ENCODE measurements at places on chromosomes 11 and 22.

- DNase-seq: no peak
Measured at GRCh38 chr11:110453684-110454354, 24.1 kb downstream of the FDX1 start.

GRCh38 chr22:23078462-23078787 lies 8.1 kb downstream of the GNAZ start:
- no peak for DNase-seq

- no peak for DNase-seq
Measured at GRCh38 chr11:72635309-72635915, 38.8 kb downstream of the PDE2A start.

DNA sequence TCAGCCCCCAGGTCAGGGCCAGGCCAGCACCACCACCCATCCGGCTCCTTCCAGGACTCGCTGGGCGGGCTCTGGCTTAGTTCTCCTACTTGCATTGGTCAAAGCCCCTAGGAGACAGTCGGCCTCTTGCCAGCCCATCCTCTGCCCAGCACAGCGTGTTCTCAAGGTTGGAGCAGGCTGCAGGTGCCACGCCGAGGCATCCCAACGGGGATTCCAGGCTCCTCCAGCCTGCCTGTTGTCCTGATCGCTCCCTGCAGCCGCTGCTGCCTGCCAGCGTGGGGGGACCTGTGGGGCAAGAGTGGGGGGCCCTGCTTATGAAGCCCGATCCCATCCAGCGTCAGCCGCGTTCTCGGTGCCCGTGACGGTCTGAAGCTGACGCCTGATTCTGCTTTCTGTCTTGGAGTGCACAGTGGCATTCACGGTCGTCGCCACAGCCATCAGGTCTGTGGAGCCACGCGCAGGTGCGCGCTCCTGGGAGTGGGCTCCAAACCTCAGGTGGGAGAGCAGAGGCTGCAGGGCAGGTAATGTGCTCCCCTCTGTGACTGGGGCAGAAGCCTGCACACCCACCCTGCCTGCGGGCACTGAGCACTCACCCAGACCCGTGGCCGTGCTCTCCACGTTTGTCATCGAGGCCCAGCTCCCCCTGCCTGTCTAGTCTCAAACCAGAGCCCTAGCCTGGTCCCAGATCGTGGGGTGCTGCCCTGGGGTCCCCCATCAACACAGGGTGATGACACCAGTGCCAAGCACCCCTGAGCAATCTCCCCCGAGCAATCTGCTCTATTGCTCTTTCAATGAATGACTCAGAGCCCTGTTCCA lies 991.6 kb downstream of the BRD1 start:
- no peak for DNase-seq

- DNase-seq: no peak
Measured at GRCh38 chr11:132686886-132687285, 845.4 kb downstream of the OPCML start.

- peak; percentile 16 for DNase-seq
Measured at GRCh38 chr11:61281581-61282250, 13.4 kb downstream of the VWCE start.

- DNase-seq: no peak
Measured at GRCh38 chr11:109088086-109088485, 333.9 kb upstream of the C11orf87 start.

DNA sequence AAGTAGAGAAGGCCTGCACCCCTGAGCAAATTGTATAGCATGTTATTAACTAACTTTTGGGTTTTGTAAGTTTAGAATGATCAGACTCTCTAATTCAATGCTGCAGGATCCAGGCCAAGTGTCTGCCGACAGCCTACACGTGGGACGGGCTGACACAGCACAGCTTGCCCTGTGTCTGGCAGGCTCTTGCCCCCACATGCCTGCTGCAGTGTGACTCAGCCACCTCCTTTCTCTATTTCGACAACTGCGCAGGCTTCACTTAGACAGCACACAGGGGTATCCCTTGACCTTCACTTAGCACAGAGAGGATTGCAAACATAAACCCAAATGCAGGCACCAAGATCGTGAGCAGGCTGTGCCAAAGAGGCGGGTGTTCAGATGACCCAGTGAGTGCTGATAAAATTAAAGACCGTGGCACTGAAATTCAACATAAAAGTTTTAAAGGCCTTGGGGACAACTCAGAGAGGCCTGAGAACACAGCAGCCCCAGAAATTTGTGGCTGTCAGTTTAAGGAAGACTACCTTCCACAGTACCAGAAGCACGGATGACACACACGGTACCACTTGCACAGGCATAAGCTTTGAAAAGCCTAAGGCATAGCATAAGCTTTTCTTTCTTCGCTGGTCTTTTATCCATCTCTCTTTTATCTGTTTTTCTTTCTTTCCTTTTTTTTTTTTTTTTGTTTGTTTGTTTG lies 37.8 kb downstream of the SCN3B start:
- no peak for DNase-seq

- no peak for DNase-seq
Measured at GRCh38 chr11:16795146-16795545, 56.7 kb downstream of the C11orf58 start.

DNA sequence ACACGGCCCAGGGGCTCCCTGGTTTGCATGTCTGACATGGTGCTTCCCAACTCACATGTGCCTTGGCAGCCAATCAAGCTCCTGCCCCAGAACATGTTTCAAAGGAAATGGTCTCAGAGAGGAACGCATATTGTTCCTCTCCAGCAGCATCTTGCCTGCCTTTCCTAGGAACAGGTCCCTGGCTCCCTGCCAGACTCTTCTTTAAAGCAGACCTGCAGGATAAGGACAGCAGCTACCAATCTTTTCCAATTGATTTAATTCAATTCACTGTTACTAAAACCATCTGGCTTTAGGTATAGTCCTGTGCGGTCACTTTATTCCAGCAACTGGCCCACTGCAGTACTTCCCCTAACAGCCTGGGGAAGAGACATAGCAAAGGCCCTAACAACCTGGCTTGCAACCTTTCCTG lies 79.9 kb downstream of the AMBRA1 start:
- DNase-seq: no peak

DNA sequence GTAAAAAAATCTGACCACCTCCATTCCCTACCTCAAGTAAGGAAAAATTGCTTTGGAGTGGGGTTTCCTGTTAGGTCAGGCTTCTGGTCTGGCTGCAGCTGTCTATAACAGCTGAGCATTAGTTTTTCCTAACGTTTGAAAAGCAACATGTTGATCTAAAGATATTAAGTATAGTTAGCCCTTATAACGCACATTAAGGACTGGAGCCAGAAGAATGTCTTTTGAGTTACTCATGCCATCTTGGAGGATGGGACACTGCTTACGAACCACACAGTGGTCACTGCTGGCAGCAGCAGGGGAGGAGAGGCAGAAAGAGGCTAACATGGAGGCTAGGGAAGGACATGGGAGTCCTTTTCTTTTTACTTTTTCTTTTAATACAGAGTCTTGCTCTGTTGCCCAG lies 44.1 kb upstream of the GDPD4 start:
- no peak for DNase-seq

DNA sequence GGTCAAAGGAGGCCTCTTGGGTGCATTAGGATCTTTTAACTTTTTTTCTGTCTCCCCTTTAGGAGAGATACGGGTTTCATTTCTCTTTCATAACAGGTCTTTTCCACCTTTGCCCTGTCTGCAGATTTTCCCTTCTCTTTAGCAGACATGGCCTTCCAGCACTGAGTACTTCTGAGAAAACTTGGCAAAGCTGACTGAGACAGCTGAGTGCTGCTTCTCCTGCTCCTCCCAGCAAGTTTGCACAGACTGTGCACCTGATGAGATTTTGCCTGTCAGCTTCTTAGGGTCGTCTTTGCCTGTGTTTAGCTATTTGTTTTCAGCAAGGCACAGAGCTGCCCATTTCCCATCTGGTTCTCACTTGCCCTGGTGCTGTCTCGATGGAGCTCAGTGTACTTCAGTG lies 87.5 kb upstream of the TBCEL start:
- no peak for DNase-seq

DNA sequence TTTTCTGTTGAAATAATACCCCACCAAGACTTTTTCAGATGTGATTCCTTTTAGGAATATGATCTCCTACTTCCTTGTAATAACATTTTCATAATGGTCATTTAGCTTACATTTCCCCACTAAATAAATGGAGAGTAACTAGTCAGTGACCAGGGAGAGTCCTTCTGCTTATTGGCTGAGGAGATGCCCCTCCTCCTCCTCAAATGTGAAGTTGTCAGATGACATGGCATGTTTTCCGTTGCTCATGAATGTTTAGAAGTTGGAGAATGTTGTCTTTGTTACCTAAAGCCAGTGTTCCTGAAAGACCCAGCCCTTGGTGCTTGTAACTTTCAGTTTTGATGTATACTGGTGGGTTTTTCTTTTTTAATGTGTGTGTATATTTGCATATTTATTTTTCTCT lies 38.2 kb downstream of the CSRP3 start:
- DNase-seq: no peak

DNA sequence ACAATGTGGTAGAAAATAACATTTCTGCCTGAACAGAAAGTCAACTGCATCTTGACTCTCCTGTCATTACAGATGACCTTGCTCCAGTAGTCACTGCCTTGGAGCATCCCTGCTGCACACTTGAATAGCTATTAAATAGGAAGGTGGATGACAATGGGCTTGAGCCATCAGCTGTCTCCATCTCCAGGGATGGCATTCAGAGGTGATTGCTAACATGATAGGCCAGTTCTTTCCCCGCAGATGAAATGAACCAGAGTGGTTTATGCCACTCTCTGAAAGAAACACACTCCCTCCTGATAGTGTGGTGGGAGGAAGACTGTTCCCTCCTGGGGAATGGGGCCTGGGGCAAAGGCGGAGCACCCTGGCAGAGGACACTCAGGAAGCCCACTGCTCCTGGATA lies 57.1 kb upstream of the OLFML1 start:
- DNase-seq: no peak

GRCh38 chr11:18229501-18229900 lies 7.1 kb downstream of the SAA4 start:
- DNase-seq: no peak

DNA sequence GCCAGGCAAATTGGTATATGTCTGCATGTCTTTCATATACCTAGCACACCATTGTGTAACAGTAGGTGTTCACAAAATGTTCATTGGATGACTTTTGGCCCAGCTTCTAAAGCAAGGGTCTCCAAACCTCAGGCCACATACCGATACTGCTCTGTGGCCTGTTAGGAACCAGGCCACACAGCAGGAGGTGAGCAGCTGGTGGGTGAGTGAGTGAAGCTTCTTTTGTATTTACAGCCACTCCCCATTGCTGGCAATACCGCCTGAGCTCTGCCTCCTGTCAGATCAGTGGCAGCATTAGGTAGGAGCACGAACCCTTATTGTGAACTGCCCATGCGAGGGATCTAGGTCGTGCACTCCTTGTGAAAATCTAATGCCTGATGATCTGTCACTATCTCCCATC lies 836.6 kb downstream of the NTM start:
- DNase-seq: no peak

DNA sequence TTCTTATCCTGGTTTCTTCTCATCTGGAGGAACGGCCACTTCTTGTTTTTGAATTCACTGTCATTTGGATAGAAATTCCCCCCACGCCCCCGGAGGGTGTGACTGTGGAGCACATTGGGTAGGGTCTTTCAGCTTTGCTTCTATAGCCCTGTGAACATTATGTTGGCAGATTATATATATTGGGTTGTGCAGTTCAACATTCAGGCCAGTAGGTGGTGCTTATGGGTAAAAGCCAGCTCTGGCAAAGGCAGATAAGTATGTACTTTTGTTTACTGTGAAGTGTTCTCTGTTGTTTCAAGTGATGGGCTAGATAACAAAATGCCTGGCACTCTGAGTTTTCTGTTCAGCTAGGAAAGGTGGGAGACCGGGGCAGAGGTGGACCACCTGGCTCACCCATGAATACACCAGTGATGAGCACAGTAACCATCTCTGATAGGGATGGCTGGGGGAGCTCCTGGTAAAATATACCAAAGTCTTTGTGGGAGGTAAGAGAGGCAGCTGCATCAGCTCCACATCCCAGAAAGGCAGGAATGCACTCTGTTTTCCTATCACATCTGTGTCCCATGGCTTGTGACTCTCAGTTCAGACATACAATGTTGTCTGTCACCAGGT lies 1348.2 kb upstream of the RAG2 start:
- DNase-seq: no peak

- peak; percentile 2 for DNase-seq
Measured at GRCh38 chr11:69921128-69922014, 102.2 kb upstream of the FGF3 start.

DNA sequence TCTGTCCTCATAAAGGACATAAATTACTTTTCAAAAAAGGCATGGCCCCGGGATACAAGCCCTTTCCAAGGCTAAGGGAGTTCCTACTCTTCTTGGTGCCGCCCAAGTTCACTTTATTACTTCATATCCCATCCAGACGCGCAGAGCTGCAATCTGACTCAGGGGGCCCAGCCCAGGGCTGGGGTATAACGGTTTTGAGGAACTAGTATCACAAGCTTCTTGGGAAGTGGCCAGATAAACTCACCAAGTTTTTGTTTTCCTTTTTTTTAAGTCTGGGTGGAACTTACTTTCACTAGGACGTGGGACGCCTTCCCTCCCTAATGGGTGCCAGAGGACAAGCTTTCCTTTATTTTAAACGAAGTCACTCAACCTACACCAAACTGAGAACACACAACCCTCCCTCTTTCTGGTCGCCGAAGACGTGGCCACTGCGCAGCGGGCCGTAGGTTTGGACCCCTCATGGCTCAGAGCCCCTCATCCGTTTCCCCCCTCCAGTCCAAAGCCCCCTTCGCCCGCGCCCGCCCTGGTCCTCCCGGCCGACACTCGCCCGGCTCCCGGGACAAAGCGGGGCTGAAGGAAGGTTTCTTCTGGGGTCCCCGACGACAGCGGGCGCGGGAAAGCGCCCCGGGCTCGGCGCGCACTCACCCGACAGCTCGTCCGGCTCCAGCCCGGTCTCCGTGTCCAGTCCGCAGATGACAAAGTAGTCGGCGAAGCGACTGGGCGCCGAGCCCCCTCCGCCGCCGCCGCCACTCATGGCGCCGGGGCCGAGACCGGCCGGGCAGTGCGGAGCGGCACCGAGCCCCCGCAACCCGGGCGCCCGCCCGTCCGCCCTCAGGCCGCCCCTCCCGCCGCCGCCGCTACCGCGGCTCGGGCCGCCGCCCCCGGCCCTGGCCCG lies 587 bp downstream of the DENND5A start:
- DNase-seq: peak; percentile 44

GRCh38 chr11:62295504-62295903 lies 3.4 kb downstream of the SCGB1D4 start:
- DNase-seq: no peak

- peak; percentile 54 for DNase-seq
Measured at GRCh38 chr22:40764763-40765441, 54.2 kb downstream of the SLC25A17 start.

DNA sequence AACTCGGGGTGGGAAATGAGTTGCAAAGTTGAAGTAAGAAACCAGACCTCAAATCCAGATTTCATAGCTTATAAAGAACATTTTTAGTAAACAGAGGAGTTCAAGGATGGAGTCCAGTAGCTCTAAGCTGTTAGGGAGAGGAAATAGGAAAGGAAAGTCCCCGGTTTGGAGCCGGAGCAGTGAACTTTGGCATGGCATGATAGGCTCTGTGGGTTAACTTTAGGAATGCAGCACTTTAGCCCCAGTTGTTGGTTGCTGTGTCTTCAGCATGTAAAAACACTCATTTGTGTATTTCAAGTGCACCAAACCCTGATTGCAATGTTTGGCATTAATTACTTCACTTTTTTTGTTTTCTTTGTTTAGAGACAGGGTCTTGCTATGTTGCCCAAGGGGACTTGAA lies 8.6 kb upstream of the PIK3IP1 start:
- no peak for DNase-seq

Data from CD4-positive, alpha-beta T cell treated with Interleukin-4 for 1 hour (primary cell).